ENCODE measurements at places on chromosomes 7 and 10.

DNA sequence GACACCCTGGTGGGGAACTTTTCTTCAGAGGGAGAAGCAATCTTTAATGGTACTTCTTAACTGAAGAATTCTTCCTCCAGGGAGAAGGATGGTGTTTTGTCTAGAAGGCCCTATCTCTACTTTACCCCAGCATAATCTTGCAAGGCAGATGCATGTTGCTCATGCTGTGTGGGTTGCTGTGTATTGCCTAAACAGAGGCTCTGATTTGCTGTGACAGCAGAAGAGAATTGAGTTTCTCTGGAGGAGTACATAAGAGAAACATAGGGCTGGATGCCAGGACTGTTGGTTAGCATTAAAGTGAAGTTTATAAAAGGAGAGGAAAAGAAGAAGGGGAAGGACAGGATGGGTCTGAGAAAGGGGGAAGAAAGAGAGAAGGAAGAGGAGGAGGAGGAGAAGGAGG, 248.1 kb upstream of the HPS1 start:
- no peak for DNase-seq

DNA sequence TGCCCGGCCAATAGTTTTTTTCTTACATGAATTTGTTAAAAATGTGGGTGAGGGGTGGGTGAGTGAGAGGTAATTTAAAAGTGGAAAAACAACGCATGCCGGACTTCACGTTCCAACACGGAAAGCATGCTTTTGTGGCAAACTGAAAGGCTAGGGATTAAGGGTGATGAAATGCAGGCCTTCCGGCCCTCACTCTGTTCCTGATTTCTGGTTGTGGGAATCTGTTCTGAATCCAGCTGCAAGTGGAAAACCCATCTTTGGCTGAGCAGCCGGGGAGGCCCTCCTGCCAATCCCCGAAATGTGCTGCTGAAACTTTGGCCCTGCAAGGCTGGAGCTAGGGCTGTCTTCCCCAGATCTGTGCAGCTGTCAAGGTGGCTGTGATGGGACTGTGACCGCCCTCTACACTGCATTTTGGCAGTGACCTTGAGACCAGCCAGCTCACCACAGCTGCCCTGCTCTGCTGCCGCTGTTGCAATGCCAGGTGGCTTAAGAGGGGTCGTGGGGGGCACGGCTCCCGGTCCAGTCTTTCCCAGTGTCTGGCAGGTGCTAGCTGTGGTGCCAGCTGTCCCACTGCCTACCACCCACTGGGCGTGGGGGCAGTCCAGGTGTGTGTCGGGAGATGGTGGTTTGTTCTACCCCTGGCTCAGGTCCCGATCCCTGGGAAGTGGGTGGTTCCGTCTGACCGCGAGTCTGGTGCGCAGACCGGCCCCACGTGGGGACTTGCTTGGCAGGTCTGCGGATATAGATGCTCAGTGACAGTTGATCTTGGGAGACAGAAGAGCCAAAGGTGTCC, 39.0 kb downstream of the TET1 start:
- DNase-seq, result no peak

GRCh38 chr7:18693406-18693805, 197.9 kb downstream of the HDAC9 start:
- no peak for DNase-seq

GRCh38 chr7:47384755-47385535, 197.0 kb downstream of the TNS3 start:
- DNase-seq, result no peak

GRCh38 chr7:36131499-36131898, 21.6 kb upstream of the EEPD1 start:
- DNase-seq, result no peak

GRCh38 chr10:29811751-29812427, 177.1 kb upstream of the SVIL start:
- DNase-seq, result no peak

GRCh38 chr7:45977256-45977780, 56.2 kb upstream of the IGFBP3 start:
- DNase-seq, result no peak

DNA sequence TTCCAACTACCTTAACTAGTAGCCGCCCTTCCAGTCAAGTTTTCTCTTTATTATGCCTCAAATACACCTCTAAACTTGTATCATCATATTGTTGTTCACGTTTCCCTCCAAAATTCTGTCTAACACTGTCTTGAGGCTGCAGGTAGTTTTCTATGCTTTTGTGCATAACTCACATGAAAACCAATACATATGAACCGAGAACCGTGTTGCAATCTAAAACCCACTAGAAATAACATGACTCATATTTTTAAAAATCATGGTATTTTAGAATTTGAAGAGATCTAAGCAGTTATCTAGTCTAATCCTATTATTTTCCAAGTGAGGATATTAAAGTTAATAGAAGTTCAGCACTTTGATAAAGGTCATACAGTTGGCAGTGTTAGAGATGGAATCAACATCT, 18.2 kb downstream of the LIPF start:
- no peak for DNase-seq

- no peak for DNase-seq
Observed at GRCh38 chr7:54989453-54990225, 29.2 kb upstream of the EGFR start.

DNA sequence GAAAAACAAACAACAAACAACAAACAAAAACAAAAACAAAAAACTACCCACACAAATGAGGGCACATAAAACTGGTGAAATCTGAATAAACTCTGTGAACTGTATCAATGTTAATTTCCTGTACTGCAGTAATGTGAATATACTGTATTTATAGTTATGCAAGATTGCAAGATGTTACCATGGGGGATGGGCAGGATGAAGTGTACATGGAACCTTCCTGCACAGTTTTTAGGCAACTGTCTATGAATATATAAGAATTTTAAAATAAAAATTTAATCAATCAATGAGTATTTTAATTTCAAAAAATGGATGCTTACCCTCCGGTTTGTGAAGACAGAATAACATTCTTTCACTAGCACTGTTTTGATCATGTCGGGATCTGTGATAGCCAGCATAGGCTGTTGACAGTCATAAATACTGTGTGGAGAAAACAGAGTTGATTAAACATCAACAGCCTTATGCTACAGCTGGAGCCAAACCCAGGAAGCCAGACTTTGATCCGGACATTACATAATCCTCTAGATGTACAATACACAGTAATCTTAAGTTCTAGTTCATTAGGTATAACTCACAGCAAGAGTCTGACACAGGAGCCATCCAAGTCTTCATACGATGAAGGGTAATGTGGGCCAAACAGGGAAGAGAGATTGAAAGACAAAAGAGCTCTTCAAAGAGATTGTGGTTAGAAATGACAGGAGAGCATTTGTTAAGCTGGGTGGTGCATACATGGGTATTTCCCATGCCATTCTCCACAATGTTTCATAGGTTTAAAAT, 14.8 kb downstream of the CYP3A7 start:
- DNase-seq, result no peak

- no peak for DNase-seq
Observed at GRCh38 chr7:7921830-7922229, 46.8 kb upstream of the GLCCI1 start.

DNA sequence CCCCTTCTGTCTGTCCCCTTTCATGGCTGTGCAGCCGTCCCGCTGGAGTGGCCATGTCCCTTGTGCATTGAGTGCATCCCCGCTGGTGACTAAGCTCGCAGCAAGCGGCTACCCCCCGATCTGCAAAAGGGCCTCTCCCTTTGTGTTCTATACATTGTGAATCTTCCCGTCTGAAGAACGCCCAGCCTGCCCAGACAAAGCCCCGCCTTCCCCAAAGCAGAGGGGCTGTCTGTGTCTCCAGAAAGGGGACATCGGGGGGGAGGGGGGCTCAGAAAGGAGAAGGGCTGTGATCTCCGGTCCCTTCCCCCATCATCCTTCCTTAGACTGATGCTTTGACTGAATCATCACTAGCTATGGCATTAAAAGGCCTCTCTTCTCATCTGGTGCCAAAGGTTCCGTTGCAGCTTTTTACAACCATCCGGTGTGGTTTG, 11.9 kb downstream of the NPTX2 start:
- no peak for DNase-seq

- DNase-seq, result no peak
Observed at GRCh38 chr7:98996150-98996552, 117.8 kb downstream of the TRRAP start.

- DNase-seq, result no peak
Observed at GRCh38 chr7:110168010-110168409, 922.9 kb upstream of the LRRN3 start.

DNA sequence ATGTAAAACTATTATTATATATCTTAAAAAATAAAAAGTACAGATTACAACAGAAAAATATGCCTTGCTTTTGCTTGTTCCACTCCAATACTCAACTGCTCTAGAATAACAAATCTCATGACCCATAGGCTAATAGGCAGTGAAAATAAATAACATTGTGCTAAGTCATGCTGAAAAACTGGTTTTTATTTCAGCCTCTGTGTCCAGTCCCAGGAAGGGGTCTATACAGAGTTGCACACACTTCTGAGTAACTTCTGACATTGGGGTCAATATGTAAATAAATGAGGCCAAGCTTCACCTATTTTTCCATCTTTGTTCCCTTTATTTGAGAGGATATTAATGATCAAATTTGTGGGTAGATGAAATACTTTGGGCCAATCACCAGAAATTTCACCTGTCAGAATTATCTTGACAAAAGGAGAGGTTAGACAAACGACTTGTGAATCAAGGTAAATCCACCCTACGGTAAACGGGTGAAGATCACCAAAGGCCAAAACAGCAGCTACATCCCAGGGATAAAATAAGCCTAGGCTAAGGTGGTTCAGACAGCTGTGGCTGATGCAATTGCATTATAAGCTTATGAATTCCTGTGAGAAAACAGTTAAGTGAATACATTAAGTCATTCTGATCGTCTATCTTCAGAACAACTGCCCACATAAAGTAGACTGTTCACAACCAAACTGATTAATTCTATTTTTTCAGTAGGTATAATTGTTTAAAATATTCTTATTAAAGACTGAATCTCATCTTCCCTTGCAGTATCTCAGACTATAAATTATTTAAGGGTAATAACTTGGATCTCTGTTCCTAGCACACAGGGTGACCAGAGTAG, 87.5 kb downstream of the UBE2H start:
- DNase-seq, result no peak

DNA sequence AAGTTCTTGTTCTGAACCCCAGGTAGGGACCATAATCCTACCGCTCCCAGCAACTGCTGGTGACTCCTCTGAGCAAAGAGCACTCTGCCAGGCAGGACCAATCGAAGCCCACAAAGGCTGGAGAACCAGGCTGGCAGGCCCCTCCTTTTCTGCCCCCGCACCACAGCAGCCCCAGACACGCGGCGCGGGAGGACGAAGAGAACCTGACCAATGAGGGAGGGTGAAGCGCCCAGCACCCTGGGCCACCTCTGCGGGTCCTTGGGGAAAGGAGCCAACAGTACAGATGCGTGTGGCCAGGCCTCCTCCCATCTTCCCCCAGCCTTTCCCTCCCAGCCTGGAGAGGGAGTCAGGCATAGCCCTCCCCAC, 25.9 kb downstream of the CTBP2 start:
- DNase-seq, result no peak

DNA sequence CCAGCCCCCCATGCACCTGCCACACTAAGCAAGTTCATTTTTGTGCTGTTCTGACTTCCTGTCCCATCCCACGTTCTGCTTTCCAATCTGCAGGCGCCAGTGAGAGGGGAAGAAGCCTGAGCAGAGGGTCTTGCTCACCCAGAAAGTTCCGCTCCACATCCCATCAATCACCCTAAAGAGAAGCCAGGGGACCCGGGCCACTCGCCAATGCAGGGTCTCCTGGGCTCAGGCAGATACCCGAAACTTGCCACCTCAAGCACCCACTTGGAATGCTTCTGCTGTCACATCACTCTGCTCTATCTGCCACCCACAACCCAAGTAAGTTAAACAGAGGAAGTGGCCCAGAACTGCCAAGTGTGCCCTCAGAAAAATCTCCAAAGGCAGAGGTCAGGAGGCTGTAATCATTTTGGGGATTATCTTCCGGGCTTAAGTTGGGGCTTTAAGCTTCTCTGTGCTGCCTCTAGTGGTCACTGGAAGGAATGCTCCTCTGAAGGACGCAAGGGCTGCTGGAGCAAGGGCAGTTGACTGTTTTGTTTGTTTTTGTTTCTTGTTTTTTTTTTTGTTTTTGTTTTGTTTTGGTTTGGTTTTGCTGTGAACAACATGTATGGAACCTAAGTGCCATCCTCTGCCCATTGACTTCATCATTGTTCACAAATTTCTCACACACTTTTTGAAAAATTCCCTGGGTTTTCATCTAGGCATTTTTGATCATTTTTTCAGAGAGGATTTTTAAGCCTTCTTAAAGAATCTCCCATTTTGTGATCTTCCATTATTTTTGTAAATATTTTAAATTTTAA, 25.5 kb downstream of the PRR15 start:
- no peak for DNase-seq

- DNase-seq, result no peak
Observed at GRCh38 chr10:125661941-125662515, 20.9 kb downstream of the TEX36 start.

GRCh38 chr7:91503934-91504555, 239.8 kb downstream of the FZD1 start:
- no peak for DNase-seq

- DNase-seq, result no peak
Observed at GRCh38 chr7:106504645-106505044, 156.3 kb downstream of the CCDC71L start.

DNA sequence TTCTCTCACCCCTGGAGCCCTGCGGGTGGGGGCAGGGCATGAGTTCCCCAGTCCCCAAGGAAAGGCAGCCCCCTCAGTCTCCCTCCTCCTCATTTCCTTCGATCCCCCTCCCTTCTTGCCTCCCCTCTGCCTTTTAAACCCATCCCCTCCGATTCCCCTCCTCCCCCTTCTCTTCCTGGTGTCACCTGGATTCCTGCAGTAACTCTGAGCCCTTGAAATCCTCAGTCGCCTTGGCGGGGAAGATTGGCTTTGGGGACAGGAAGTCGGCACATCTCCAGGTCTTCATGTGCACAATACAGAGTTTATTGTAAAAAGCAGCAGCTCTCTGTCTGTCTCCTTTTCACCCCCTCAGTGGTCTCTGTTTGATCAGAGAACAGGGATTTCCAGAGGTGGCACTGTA, 1.3 kb upstream of the MUC12 start:
- no peak for DNase-seq

- no peak for DNase-seq
Observed at GRCh38 chr7:26670841-26671240, 193.5 kb downstream of the SKAP2 start.
